ENCODE measurements at places on chromosomes 12 and 14. TPM values are rescaled to one million over a fixed set of nuclear protein-coding genes. Genes with fewer than 3 reads are reported as not detected.

DDN gene
- not detected for total RNA-seq

OTX2 gene
- total RNA-seq: not detected

PLD4 gene
- not detected for total RNA-seq

TOMM20L gene
- not detected for total RNA-seq

C14orf39 gene
- not detected for total RNA-seq

GDF11 gene
- total RNA-seq: 9.7 TPM

NEUROD4 gene
- total RNA-seq: not detected

KRT75 gene
- not detected for total RNA-seq

GRCh38 chr12:104957719-104958000 lies 430 bp downstream of the SLC41A2 start:
- no peak for DNase-seq

DNA sequence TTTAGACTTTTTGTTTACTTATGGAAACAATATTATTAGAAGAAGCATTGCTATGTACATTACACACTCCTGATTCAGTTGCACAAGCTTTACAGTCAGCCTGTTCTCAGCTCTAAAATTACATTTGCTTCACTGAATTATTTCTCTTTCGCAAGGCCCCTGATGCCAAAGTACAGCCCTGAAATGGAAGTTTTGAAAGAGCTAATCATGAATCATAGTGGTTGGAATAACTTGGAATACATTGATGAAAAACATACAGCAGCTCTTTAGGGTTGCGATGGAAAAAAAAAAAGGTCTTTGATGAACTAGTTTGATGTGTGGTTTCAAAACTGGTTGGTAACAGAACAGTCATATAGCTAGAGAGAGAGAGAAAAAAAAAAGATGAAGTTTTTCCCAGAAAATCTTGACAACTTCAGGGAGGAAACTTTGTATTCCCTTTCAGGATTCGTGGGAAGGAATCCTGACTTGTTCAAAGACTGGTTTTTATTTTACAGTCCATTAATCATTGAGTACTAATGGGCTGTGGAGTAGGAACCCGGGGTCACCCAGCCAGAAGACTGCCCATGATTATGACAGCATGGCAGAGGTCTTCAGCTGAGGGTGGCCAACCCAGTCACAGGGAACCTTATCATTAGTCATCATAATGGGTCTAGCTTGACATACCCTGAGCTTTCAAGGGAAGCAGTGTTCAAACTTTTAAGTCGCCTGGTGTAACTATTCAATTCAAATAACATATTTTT lies 460.1 kb downstream of the NAV3 start:
- DNase-seq: no peak

- DNase-seq: no peak
These were observed 148.9 kb downstream of the PPM1H start for GRCh38 chr12:62785941-62786559.

GRCh38 chr14:104557086-104557485 lies 22.5 kb upstream of the C14orf180 start:
- no peak for DNase-seq

- DNase-seq: no peak
These were observed 175.8 kb downstream of the ATP23 start for GRCh38 chr12:58117201-58117600.

GRCh38 chr12:62640910-62641448 lies 174.4 kb downstream of the MON2 start:
- no peak for DNase-seq

- DNase-seq: no peak
These were observed 322.5 kb downstream of the SYT1 start for GRCh38 chr12:79187032-79187431.

DNA sequence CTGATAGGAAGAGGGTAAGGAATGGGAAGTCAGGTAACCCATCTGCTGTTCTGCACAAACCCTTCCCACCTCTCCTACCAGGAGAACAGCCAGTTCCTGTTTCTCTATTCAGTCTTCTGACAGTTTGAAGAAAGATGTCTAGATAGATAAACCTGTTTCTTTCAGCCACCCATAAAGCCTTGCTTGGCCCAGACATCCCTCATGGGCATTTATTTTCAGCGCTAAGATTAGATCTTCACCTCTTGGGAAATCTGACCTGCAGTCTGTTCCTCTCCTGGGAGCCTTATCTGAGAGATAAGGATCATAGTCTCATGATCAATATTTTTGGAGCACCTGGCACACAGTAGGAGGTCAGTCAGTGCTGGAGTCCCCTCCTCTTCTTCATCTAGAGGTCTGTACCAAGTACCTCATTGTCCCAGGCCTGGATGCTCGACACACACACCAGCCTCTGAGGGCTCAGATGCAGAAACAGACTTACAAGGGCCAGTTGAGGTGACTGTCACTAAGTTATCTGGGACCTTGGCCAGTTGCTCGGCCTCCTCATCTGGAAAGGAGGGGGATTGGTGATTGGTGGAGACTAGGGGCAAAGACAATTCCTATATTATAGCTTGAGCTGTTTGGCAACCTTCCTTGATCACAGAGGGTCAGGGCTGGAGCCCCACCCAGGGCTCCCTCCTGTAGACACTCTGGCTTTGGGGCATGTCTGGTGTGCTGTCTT lies 18.2 kb downstream of the ACVRL1 start:
- no peak for DNase-seq

DNA sequence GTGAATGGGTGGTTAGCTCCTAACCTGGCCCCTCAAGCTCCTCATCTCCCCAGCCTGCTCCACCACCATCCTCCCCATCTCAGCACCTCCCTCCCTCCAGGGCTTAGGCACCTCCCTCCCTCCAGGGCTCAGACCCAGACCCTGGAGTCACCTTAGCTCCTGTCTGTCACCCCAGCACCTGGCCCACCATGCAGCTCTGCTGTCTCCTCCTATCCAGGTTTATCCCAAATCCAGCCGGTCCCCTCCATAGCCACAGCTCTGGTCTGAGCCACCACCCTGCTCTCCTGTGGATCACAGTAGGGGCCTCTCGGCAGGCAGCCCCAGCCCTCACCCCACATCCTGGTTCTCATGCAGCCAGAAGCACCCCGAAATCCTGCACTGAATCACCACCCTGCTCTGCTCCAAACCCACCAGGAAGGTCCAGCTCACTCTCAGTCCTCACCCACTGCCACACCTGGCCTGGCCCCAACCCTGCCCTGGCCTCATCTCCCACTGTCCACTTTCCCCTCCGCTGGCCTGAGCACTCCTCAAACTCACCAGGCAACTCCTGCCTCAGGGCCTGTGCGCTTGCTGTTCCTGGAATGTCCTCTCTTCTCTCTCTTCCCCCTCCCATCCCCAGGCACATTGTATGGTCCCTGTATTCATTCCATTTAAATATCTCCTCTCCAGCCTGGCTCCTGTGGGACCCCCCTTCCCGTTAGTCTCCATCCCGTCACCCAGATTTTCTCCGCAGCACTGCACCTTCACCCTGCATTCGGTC lies 62.6 kb downstream of the DIO3 start:
- no peak for DNase-seq

GRCh38 chr14:98018628-98019027 lies 1221.4 kb downstream of the VRK1 start:
- DNase-seq: no peak

DNA sequence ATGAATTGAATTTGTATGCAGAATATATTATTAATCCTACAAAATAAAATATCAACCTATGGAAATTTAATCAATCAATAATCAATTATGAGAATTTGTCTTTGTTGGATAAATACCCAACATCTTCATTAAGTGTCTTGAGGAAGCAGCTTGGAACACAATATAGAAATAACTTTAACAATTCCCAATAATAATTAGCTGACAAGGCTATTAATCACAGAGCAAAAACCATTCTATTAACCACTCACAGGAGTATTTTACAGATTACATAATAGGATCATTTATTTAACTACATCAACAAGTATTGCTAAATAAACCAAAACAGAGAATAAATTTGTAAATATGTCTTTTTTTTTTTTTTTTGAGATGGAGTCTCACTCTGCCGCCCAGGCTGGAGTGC lies 190.3 kb downstream of the CEP128 start:
- no peak for DNase-seq

GRCh38 chr12:6694701-6695100 lies 5.5 kb upstream of the ZNF384 start:
- no peak for DNase-seq

DNA sequence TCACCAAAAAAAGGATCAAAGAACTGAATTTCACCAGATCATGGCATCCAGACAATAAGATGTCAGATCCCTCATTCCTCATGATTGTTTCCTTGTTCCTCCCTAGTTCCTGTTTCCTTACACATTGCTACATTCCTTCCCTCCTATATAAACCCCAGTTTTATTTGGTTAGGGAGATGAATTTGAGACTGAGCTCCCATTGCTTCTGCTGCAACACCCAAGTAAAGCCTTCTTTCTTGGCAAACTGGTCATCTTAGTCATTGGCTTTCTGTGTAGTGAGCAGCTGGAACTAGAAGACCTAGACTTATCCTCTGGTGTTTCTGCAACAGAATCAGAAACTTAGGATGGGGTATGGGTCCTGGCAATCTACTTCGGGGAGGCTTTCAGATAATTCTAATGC lies 217.9 kb downstream of the NOVA1 start:
- DNase-seq: no peak

DNA sequence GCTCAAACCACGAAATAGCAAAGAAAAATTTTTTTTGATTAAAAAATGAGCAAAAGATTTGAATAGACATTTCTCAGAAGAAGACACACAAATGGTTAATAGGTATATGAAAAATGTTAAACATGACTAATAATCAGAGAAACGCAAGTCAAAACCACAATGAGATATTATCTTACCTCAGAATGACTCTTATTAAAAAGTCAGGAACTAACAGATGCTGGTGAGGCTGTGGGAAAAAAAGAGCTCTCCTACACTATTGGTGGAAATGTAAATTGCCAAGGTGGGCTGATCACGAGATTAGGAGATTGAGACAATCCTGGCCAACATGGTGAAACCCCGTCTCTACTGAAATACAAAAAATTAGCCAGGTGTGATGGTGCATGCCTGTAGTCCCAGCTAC lies 315.5 kb upstream of the FLRT2 start:
- DNase-seq: no peak

GRCh38 chr12:50103767-50104321 lies at the start of gene GPD1:
GPD1 (plus strand) TSS chr12:50104008; CDS start chr12:50104051, 43 bp downstream.
- no peak for DNase-seq

GRCh38 chr14:73324533-73324932 lies 87.2 kb downstream of the PAPLN start:
- no peak for DNase-seq

DNA sequence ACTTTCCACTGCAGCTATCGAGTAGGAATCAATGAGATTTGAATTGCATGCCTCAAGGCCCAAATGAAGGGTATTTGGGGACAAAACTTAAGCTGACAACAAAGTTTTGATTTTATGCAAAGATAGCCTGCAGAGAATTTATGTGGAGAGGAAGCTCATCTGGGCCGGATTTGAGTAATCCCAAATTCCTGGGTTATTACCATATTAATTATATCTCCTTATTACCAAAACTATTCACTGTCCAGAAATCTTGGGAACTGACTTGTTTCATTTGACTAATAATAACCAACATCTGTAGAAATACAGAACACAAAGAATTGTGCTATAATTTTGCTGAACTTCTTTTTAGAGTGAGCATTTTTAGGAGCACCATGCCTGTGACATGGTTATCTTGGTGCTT lies 70.4 kb downstream of the KITLG start:
- DNase-seq: no peak

DNA sequence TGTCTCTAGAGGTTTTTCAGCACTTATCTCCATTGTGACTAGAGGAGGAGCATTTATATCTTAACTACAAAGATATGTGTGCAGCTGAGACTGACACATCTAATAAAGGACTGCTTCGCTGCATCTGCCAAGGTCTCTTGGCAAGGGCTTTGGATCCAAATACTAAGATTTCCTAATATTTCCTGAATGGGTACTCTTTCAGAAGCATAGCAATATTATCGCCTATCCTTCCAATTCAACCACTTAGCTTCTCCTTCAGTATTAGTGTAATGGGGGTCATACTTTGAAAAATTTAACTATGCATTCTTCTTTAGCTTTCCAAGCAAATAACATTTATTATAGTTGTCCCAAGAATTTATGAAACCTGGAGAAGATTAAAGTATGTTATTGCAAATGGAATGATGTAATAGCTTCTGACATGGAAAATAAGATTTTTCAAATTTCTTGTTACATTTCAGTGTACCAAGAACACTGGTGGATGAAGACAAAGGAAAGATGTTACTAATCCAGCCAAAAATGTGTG lies 243.0 kb upstream of the PDE3A start:
- no peak for DNase-seq

DNA sequence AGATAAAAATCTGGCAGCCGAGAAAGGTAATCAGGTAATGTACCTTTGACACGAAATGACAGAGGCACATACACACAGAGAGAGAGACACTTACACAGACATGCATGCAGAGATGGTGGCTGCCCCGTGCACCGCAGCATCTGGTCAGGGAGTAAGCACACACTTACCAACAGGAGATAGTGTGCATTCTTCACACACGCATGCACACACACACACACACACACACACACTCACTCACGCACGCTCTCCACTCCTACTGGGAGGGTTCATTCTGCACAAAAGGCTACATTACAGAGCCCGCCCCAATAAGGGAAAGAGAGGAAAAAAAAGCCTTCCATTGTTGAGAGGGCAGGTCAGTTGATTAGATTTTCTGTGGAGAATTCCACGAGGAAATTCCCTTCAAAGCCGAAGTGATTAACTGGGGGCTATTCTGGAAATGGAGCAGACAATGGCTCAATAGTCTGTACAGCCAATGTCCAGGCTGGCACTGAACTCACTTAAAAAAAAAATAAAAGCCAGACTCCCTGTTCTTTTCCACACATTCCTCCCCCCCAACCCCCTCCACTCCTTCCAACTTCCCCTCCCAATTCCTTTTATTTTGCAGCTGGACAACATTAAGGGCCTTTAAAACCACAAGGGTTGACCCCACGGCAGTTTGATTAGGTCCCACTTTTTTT lies 1.4 kb upstream of the SOX5 start:
- DNase-seq: no peak

GRCh38 chr14:76957224-76957891 lies 71.2 kb downstream of the IRF2BPL start:
- DNase-seq: no peak

DNA sequence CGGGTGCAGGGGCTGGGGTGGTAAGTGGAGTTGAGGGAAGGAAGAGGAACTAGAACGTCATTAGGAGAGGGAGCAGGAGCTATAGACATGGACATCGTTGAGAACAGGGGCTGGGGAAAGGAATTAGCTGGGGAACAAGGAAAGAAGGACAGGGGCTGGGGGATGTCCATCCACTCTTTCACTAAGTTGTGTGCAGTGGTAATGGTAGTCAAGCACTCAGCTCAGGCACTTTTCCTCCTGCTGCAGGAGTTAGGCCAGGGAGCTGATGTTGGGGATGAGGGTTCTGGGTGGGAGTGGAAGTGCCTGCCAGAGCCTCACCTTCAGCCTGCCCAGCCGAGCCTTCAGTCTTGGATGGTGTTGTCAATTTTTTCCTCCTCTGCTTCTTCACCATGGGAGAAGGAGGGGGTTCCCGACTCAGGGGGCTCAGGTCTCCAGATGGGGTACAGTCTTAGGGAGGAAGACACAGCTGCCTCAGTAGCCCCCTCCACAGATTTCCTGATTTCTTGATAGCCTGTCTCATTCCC lies 9.2 kb downstream of the AGAP2 start:
- DNase-seq: no peak

GRCh38 chr12:45433441-45433868 lies 217.6 kb downstream of the ANO6 start:
- no peak for DNase-seq

GRCh38 chr12:111249018-111249370 lies 119.9 kb downstream of the PHETA1 start:
- no peak for DNase-seq

Data from thoracic aorta (tissue), 2 donors.